ENCODE measurements at places on chromosomes 4 and X.

- DNase-seq = no peak
These were observed 20.3 kb upstream of the SMPX start for GRCh38 chrX:21778236-21778635.

DNA sequence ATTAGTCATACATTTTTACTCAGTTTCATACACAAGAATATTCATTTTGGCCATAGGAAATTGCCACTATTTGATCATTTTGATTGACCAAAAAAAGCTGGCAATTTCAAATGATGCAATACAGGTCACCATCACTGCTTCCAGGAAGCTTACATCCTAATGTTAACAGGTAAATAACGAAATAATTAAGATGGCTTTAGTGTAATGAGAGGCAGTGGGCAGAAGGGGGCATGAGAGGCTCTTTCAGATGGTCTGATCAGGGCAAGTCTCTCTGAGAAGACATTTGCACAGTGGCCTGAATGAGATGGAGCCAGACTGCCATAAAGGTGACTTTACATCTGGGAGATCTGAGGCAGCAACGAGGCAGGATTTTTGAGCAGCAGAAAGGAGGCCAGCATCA, 170.7 kb downstream of the SLIT2 start:
- DNase-seq = no peak

DNA sequence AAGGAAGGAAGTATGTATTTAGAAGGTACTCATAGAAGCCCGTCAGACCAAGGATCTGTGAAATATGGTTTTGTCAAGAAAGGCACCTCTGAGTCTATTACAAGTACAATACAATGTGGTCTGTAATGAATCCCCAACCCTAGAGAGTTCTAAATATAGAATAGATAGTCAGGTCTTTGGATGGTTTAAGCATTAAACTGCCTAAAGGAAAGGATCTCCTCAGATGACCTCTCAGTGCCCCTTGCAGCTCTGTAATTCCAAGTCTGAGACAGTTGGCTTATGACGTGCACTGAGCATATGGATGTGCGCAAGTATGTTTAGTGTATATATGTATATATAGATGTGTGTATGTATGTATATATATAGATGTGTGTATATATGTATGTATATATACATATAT, 62.0 kb downstream of the CCSER1 start:
- no peak for DNase-seq

DNA sequence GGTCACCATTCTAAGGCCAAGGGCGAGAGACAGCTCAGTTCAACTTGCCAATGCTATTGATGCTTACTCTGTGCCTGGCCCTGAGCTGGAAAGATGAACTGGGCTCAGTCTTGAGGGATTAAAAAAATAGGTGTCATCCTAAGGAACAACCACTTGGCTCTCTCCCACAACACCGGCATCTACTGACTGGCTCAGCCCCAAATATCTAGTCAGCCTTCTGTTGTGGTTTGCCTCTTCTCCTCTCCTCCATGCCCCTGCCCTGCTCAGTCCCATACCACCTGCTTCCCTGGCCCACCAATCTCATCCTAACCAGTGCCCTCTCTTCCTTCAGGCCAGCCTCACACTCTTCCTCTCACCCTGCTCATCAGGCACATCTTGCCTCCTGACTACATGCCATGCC, 29.6 kb downstream of the KDM5C start:
- DNase-seq = no peak

DNA sequence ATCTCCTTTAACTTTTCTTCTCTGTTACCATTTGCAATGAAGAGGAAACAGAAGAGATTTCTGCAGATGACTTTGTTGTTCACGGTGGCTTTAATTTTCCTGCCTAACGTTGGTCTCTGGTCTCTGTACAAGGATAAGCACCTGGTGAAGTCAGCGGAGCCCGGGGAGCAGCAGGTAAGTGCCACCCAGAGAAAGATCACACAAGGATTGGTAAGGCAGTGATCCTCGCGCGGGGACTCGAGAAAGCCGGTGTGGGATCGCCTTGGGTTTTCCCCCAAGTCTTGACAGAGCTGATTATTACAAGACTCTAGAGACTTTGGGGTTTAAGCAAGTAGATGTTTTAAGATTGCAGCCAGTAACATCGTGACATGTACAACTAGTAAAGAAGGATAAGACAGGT, 1.3 kb downstream of the GALNTL6 start:
- no peak for DNase-seq

- no peak for DNase-seq
These were observed 100.1 kb downstream of the SLC10A6 start for GRCh38 chr4:86749121-86749520.

GRCh38 chrX:72620550-72621145, 48.0 kb upstream of the HDAC8 start:
- DNase-seq = no peak

DNA sequence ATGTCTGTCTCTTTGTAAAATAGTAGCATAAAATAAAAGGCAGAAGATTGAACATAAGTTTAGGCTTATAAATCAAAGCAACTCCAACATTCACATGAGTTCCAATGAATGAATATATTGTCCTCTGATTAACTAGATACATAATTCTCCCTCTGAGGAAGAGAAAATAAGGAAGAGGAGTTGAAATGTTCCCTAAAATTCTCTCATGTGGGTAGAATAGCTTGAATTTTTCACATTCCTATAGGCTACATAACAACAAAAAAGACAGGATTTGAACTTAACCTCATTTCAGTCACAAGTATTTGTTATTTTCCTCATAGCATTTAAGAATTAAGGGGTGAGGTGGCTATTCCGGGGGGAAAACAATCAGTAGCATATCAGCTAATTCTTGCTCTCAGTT, 462.4 kb upstream of the NDST4 start:
- no peak for DNase-seq
